ENCODE measurements at places on chromosomes 16 and 17. TPM values are rescaled to one million over a fixed set of nuclear protein-coding genes. Genes with fewer than 3 reads are reported as not detected.

Gene SP2
- 11.7 TPM for total RNA-seq

Gene TMEM100
- total RNA-seq, result 17.0 TPM

Gene ABCA8
- 60.3 TPM for total RNA-seq

Gene KRTAP4-5
- not detected for total RNA-seq

Gene PNMT
- total RNA-seq, result 5.1 TPM

Gene RPA1
- 56.3 TPM for total RNA-seq

Gene GPR179
- not detected for total RNA-seq

Gene TNFSF13
- total RNA-seq, result 13.5 TPM

Gene CHD9NB
- total RNA-seq, result 1.4 TPM

Gene CEP20
- 32.0 TPM for total RNA-seq

Gene KCNJ2
- total RNA-seq, result 44.3 TPM

Gene SCN4A
- 0.32 TPM for total RNA-seq

Gene TMEM114
- not detected for total RNA-seq

Measured in Right ventricle myocardium inferior (tissue), 1 donor.